Astrocyte of the hippocampus (primary cell): ENCODE measurements at places on chromosomes 7 and 10.

- DNase-seq: no peak
These were observed 91.6 kb downstream of the EGFR start for GRCh38 chr7:55110282-55110992.

DNA sequence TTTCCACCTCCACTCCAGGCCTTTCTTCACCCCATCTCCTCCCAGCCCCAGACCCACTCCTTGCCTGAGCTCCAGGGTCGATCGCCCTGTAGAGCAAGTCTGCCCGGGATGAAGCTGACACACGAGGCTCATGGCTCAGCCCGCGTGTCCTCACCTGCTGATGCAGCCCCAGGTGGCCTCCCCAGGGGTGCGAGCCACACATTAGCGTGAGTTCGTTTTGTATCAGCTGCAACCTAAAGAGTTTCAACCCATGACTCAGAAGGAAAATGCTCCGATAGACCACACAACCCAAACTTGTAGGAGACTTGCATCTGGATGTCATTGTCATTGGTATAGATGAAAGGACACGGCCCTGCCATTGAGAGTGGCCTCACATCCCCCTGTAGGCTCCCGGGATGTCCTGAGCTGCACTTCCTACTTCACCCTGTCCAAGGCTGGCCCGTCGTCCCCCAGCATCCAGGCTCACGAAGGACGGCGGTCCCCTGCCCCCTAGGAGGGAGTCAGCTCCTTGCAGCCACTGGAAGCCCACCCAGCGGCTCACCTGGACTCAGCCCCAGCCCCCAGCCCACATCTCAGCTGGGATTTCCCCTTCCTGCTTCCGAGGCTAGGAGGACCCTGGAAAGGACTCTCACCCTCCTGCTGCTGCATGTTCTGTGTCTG is 97.7 kb downstream of the HTR5A start:
- no peak for DNase-seq

GRCh38 chr7:45434167-45434784 is 139.9 kb upstream of the ADCY1 start:
- no peak for DNase-seq

DNA sequence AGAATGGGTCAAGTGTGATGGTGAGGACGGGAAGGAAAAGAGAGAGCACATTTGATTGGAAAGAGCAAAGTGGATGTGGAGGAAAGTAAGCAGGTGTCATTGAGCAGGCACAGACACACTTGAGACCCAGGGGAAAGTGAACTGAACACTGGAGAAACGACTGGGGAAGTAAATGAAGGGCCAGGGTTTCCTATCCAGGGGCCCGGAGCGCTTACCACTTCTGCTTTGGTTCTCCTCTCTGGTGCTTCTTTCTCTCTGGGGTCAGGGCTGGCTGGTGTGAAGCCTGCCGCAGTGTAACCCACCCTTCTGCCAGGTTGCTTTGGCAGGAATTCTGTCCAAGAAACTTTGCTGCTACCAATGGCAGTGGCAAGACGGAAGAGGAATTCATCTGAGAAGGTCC is 219.3 kb downstream of the SKAP2 start:
- no peak for DNase-seq

DNA sequence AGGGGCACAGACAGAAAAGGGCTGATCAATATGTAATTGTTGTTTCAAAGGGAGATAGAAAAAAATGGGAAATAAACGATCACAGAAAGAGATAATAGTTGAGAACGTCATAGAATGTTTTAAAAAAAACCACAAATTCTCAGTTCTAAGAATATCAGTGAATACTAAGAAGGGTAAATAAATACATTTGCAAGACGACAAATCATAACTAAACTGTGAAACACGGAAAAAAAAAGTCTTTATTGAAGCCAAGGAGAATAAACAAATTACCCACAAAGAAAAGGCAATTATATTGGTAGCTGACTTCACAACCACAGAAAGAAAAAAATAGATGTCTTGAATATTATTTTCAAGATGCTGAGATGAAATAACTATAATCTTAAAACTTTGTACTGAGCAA is 305.2 kb upstream of the STEAP1 start:
- DNase-seq: no peak

GRCh38 chr7:74083117-74083876 is at the start of gene LIMK1:
Gene LIMK1 (plus strand): TSS chr7:74083804. CDS start chr7:74083991, 187 bp downstream.
- peak; percentile 94 for DNase-seq

DNA sequence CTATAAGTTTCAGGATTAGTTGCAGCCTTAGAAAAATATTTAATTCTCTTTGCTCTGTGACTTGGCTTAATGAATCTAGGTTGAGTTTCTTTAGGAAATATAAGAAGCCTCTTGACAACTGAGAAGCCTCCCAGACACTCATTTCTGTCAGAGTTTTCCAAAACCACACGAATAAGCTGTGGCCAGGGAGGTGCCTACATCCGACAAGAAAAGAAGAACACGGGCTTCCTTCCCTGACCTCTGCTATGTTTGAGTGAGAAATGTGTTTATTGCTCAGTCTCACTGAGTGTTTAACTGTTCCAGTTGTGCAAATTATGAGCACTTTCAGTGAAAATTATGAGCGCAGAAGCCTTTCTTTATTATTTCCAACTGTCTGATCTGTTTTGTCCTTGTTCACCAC is 105.0 kb downstream of the TRIL start:
- peak; percentile 20 for DNase-seq

DNA sequence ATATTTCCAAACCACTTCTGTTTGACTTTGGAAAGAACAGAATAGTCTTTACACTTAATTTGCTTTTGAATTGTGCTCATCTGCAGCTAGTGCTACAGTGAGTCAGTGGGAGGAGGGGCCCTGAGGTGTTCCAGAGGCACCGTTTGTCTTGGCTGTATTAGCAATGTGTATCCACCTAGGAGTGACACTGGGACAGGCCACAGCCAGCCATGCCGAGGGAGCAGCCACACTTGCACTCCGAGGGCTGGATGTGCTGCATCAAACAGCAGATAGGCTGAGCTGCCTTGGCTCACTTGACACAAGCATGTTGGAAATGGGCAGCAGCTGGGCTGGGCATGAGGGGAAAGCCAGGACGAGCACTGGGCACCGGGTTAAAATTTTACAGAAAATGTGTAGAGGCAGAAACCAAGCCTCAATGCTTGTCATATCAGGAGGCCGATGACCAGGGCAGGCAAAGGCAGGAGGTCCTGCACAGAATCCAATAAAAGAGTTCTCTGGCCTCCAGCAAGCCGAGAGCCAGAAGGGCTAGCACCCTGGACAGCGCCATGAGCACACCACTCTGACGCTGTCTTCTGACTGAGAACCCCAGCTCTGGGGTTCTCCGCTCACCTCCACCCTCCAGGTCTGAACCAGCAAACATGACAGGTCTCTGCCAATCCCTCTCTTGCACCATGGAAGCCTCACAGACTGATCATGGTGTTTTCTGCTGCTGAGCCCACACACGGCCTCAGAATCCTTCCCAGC is 163.3 kb downstream of the GRID1 start:
- peak; percentile 71 for DNase-seq

DNA sequence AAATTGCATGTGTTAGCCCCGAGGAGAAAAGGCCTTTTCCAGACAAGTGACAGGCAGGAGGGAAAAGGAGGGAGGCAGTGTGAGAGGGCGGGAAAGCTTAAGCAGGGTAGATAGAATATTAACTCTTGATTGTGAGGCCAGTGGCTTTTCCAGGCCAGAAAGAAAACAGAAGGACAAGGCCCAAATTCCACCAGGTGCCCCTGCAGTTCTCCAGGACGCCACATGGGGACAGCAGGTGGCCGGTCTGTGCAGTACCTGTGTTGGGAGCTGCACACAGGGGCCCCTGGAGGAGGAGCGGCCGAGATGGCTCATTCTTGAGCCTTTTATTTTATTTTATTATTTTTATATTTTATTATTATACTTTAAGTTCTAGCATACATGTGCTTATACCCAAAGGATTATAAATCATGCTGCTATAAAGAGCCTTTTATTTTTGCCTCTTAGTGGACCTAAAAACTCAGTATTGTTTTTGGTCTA is 141.3 kb upstream of the KLF14 start:
- DNase-seq: peak; percentile 77

- no peak for DNase-seq
These were observed 56.9 kb upstream of the VOPP1 start for GRCh38 chr7:55629051-55629677.

DNA sequence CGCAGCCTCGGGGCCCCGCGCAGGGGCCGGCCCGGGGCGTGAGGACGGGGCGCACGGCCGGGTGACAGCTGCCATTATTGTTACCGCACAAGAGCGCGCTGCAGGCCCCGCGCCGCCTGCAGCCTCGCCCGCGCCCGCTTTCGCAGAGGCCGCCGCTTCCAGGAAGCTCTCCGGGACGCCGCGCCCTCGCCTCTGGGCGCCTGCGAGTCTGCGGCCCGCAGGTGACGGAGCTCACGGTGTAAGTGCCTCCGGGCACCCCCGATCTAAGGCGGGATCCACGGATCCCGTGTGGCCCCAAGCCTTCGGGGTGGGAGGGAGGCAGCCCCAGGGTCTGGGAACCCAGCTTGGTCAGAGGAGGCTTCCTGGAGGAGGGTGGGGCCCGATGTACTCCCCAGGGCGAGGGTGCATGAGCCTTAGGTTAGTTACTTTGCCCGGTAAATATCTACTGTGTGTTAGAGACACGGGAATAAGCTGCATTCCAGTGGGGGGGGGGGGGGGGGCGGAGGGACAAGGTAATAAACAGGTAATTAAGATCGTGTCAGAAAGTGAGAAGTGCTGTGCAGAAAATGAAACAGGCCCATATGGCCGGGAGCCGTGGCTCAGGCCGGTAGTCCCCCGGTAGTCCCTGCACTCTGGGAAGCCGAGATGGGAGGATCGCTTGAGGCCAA is 638 bp downstream of the IQCE start:
- DNase-seq: no peak

GRCh38 chr10:96651998-96652431 is 65.2 kb upstream of the TM9SF3 start:
- no peak for DNase-seq

GRCh38 chr10:28248092-28248491 is 54.8 kb downstream of the MPP7 start:
- peak; percentile 43 for DNase-seq

- peak; percentile 35 for DNase-seq
These were observed 68.9 kb upstream of the FOXK1 start for GRCh38 chr7:4612939-4613841.
